ENCODE measurements at places on chromosomes 16 and 17. TPM values are rescaled to one million over a fixed set of nuclear protein-coding genes. Genes with fewer than 3 reads are reported as not detected.

ETV4 gene
- polyA plus RNA-seq, result 16.4 TPM

SMIM36 gene
- polyA plus RNA-seq, result not detected

PIPOX gene
- polyA plus RNA-seq, result 2.9 TPM

DNA sequence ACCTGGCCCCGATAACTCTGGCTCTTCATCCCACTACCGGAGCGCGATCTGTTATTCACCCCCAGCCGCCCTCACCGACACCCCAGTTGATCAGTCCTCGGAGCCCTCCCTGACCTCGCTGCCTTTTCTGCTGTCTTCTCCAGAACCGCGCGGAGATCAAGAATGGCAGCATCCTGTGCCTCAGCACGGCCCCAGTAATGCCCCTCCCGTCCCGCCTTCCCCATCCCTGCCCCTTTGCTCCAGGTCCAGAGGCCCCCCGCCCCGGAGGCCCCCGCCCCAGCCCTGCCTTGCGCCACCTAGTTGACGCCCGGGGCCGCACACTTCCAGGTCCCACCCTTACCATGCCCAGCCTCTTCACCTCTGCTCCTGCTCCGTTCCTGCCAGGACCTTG, 872 bp downstream of the ELMO3 start:
- H3K4me3 ChIP-seq, result peak overlapping the region; percentile 77
- H3K27ac ChIP-seq, result no peak overlapping the region
- no peaks in the 10 kb centered on the region for H3K4me1 ChIP-seq

DNA sequence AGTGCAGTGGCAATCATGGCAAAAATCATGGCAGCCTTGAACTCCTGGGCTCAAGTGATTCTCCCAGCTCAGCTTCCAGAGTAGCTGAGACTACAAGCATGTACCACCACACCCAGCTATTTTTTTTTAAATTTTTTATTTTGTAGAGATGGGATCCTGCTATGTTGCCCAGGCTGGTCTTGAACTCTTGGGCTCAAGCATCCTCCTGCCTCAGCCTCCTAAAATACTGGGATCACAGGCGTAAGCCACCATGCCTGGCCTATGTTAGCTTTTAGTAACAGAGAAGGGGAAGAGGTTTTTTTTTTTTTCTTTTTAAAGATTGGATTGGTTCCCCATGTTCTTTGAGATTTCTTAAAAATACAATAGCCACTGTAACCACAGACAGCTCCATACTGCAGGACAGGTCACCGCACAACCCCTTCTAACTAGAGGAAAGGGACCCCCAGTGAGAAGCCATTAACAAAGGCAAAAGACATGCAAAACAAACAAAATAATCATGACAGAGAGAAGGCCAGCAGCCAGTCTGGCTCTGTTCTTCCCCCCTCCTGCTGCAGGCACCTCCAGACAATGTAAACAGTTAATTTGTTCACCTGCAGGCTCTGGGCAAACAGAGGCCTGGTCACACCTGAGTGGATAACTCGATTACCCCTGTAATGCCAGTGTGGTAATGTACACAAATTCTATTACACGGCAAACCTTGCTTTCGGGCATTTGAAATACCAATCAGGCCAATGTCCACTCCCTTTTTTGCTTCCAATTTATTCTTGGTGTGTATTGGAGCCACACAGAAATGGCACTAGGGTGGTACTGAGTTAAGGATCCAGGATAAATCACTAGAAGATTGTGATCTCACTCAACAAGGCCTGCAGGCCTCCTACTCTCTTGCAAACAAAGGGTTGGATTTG, 52.9 kb downstream of the SNX11 start:
- H3K36me3 ChIP-seq, result no peaks in the 10 kb centered on the region
- peaks cover 54% of the 10 kb centered on the region for H3K4me1 ChIP-seq
- no peaks in the 10 kb centered on the region for H3K27me3 ChIP-seq
- H3K4me3 ChIP-seq, result no peak overlapping the region
- no peak for DNase-seq
- H3K27ac ChIP-seq, result peak overlapping the region; percentile 27

DNA sequence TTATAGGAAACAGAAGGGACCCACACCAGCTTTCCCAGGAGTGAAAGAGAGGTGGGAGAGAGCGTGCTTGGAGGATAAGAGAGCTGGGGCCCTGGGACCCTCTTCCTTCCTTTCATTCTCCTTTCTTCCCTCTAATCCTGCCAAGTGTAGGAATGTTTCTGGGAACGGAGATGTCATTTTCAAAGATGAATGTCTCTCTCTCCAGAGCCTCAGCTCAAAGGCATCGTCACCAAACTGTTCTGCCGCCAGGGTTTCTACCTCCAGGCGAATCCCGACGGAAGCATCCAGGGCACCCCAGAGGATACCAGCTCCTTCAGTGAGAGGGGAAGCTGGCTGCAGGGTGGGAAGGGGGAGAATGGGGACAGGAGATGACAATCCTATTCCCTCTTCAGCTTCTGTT, 2.0 kb downstream of the FGF11 start:
- H3K4me3 ChIP-seq, result no peak overlapping the region
- DNase-seq, result no peak
- H3K4me1 ChIP-seq, result peaks cover 5% of the 10 kb centered on the region
- H3K27me3 ChIP-seq, result no peaks in the 10 kb centered on the region
- no peak overlapping the region for H3K27ac ChIP-seq

DNA sequence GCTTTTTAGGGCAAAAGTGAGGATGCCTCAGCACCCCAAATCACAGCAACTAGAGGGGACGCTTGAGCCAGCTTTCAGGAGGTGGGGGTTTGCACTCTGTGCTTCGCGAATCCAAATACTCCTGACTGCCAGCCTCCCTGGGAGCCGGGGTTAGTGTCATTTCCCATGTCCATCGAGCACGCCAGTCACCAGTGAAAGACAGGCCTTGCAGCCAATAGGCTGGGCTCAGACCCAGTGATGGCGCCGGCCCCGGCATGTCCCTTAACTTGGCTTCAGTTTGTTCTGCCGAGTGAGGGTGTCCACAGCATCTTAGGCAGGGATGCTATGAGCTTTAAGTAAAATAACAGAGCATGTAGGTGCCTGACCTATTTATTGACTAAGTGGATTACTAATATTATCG, 50.9 kb upstream of the CDC42EP4 start:
- no peaks in the 10 kb centered on the region for H3K36me3 ChIP-seq
- no peaks in the 10 kb centered on the region for H3K27me3 ChIP-seq
- no peak for DNase-seq
- no peak overlapping the region for H3K4me3 ChIP-seq

DNA sequence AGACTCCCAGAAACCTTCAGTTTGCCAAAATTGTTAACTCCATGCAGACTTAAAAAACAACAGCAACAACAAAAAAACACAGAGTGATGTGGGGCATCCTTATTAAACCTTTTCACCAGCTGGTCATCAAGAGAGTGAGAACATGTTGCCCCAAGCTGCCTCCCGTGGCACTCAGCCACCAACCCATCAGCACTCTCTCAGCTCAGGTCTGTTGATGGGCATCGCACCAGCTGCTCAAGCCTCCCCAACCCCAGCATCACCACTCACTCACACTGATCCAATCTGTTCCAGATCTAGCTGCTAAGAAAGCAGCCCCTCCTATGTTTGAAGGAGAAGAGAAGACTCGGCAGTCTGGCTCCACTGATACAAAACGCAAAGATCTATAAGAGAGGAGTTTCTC, 46.8 kb downstream of the SLC39A11 start:
- DNase-seq, result no peak
- no peaks in the 10 kb centered on the region for H3K36me3 ChIP-seq
- no peaks in the 10 kb centered on the region for H3K27me3 ChIP-seq
- H3K4me1 ChIP-seq, result peaks cover 9% of the 10 kb centered on the region
- no peak overlapping the region for H3K27ac ChIP-seq
- H3K4me3 ChIP-seq, result no peak overlapping the region

- no peak overlapping the region for H3K4me3 ChIP-seq
- H3K36me3 ChIP-seq, result no peaks in the 10 kb centered on the region
- no peak overlapping the region for H3K27ac ChIP-seq
- DNase-seq, result no peak
- H3K27me3 ChIP-seq, result no peaks in the 10 kb centered on the region
Measured at GRCh38 chr17:17122781-17123483, 80.7 kb downstream of the MPRIP start.
